HTR-8/SVneo (cell line): ENCODE measurements at places on chromosomes 4 and X.

- DNase-seq, result no peak
Observed at GRCh38 chr4:22474636-22475310, 41.1 kb downstream of the ADGRA3 start.

- DNase-seq, result no peak
Observed at GRCh38 chrX:48695534-48695896, 1.0 kb upstream of the SUV39H1 start.

DNA sequence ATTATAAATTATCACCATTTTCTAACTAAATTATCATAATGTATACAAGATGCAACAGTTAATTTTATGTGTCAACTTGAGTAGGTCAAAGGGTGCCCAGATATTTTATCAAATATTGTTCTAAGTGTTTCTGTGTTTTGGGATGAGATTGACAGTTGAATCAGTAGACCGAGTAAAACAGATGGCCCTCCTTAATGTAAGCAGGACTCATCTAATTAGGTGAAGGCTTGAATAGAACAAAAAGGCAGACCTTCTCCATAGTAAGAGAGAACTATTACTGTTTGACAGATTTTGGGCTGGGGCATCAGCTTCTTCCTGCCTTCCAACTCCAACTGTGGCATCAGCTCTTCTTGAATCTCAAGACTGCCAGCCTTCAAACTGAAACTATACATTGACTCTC, 185.8 kb downstream of the TRAM1L1 start:
- DNase-seq, result no peak

DNA sequence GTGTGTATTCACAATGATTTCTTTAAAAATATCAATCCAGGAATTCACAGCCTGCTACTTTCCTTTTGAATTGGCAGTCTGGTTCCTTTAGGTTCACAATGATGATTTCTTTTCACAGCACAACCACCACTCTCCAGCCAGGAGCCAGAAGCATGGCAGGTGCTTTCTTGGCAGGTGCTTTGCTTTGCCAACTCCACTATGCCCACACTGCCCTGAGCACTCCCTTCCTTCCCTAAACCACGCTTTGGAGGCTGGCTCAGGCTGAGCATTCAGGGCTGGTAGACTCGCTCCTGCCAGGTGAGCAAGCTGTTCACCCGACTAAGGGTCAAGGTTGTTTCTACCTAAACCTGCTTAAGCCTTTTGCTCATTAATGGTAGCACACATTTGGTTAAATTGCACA, 184.5 kb downstream of the SH3KBP1 start:
- no peak for DNase-seq

DNA sequence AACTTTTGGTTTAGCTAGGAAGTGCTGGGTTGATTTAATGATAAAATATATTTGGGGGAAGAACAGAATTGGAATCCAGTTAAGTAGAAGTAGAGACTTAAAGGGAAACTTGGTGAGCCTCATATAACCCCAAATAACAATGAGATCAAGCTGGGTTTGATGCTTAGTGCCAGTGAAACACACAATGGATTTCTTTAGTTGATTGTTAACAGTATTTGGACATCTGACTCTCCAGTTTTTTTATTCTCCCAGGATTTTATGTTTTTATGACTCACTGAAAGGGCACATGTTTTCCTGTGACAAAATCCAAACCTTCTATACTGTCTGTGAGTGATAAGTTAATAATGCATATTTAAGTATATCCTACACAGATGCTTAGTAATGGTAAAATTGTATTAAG, 2.7 kb upstream of the NEUROG2 start:
- no peak for DNase-seq

- DNase-seq, result no peak
Observed at GRCh38 chr4:70915874-70916559, 13.8 kb downstream of the MOB1B start.
